ENCODE measurements at places on chromosomes 5 and 9.

- H3K27ac ChIP-seq: no peak overlapping the region
- peak; percentile 35 for DNase-seq
- H3K4me3 ChIP-seq: no peak overlapping the region
- no peaks in the 10 kb centered on the region for H3K36me3 ChIP-seq
- H3K4me1 ChIP-seq: no peaks in the 10 kb centered on the region
These were observed 47.9 kb downstream of the COL5A1 start for GRCh38 chr9:134689321-134690181.

DNA sequence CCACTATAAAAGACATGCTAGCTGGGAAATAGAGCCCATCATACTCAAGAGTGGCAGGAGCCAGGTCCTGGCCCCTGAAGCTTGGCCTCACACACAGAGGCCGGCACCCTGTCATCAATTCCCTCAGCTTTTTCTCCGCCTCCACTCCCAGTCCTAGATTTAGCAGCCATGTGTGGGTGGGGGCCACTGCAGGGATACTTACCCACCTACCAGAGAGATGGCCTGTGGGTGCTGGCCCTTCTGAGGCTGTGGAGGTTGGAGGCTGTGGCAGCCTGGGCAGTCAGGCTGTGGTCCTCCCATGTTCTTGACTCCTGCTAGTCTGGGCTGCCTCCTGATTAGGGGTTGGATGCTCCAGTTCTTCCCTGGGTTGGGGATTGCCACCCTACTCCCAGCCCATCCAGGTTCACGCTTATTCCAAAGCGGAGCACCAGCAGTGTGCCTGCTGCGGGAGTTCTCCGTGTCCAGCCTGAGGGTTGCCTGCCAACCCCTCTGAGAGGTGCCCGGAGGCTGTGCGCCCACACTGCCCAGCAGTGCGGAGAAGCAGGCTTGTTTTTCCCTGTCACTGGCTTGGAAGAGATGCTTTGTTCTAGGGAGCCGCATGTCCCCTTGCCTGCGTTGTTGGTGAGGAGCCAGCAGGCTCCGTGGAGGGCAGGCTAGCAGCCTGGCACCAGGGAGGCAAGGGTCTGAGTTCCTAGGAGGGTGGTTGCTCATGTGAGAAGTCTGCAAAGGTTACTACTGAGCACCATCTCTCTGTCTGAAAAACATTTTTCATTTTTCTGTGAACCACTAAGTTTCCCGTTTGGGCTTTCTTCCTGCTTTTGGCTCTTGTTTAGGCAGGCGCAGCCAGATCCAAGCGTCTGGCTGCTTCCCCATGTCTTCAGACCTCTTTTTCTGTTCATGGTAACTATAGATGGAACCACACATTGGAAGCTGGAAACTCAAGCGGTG lies 7.5 kb downstream of the SLC22A5 start:
- H3K27me3 ChIP-seq: no peaks in the 10 kb centered on the region
- peaks cover 12% of the 10 kb centered on the region for H3K4me1 ChIP-seq
- DNase-seq: no peak
- no peak overlapping the region for H3K27ac ChIP-seq

DNA sequence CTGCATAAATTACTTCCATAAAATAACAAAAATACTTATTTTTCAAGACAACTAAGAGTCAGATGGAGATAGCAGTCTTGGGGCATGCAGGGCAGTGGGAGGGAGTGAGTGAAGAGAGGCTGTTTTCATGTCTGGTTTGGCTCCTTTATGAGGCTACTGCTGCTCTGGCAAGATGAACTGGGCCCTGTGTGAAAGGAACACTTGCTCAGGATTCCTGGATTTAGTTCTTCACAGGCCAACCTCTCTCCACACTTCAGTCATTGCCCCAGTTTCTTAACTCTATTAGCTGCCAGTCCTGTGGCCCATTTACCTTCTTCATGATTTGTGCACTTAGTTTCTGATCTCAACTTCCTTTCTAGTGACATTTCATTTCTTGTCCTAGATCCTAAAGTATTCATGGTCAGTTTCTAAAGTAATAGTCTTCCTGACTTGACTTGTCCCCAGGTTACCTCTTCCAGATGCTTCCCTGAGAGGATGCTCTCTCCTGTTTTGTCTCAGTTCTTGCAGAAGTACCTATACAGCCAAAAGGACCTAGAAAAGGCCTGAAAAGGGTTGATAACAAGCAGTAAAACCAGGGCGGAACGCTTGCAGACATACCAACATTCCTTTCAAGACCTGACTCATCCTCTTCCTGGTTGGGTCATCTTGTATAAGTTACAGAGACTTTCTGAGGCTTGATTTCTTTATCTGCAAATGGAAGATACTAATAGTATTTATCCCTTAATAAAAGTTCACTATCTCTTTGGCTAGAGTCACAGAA lies 77.0 kb upstream of the ZFAND5 start:
- peaks cover 12% of the 10 kb centered on the region for H3K27me3 ChIP-seq
- no peak for DNase-seq
- peaks cover 34% of the 10 kb centered on the region for H3K4me1 ChIP-seq
- peak overlapping the region; percentile 3 for H3K27ac ChIP-seq
- no peaks in the 10 kb centered on the region for H3K36me3 ChIP-seq

- H3K4me1 ChIP-seq: peaks cover 8% of the 10 kb centered on the region
- no peaks in the 10 kb centered on the region for H3K36me3 ChIP-seq
- no peak for DNase-seq
- no peak overlapping the region for H3K27ac ChIP-seq
- H3K4me3 ChIP-seq: no peak overlapping the region
- H3K27me3 ChIP-seq: no peaks in the 10 kb centered on the region
These were observed 47.9 kb upstream of the FKTN start for GRCh38 chr9:105510024-105510423.

DNA sequence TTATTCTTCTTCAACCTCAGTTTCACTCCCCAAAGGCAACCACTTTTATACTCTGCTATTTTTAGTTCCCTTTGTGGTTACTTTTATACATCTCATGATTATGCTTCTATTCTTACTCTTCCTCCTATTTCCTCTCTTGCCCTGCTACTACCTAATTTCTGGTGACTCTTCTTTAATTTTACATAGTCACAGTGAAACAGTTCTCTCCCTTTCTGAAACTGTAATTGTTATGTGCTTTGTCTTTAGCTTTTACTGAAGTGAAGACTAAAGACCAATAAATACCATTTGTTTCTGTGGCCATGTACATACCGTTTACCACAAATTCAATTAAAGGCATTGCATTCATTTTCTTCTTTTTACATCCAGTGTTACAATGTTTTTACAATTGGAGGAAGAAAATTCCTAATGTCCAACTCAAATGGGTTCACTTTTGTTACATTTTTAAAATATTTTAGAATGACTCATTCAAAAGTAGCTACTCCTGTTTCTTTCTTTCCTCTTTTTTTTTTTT lies 410.6 kb downstream of the PSAT1 start:
- no peak overlapping the region for H3K27ac ChIP-seq
- DNase-seq: no peak
- no peaks in the 10 kb centered on the region for H3K27me3 ChIP-seq

DNA sequence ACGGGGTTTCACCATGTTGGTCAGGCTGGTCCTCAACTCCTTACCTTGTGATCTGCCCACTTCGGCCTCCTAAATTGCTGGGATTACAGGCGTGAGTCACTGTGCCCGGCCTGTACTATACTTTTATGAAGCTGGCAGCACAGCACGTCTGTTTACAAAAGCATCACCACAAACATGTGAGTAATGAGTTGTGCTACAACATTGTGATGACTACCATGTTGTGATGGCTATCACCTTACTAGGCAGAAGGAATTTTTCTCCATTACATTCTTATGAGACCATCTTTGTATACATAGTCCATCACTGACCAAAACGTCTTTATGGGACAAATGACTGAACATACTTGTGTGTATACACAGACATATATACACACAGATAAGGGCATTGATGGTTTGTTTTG lies 1019.0 kb downstream of the CDH18 start:
- H3K27me3 ChIP-seq: no peaks in the 10 kb centered on the region
- H3K4me3 ChIP-seq: no peak overlapping the region
- H3K27ac ChIP-seq: no peak overlapping the region
- H3K36me3 ChIP-seq: no peaks in the 10 kb centered on the region
- no peak for DNase-seq

DNA sequence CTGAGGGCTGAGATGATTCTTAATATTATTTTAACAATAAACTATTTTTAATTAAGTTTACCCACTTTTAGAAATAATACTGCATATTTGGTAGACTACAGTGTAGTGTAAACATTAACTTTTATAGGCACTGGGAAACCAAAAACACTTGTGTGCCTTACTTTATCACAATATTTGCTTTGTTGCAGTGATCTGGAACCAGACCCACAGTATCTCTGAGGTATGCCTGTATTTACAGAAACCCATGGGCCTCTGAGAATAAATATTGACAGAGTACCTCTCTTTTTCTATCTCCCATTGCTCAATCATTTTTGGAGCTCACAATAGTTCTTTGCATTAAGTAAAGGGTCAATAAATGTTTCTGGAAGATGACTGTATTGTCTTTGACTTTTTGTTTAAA lies 73.3 kb downstream of the SLCO4C1 start:
- H3K4me3 ChIP-seq: no peak overlapping the region
- DNase-seq: no peak
- no peaks in the 10 kb centered on the region for H3K4me1 ChIP-seq
- peaks cover 6% of the 10 kb centered on the region for H3K27me3 ChIP-seq
- H3K27ac ChIP-seq: no peak overlapping the region
- H3K36me3 ChIP-seq: no peaks in the 10 kb centered on the region

DNA sequence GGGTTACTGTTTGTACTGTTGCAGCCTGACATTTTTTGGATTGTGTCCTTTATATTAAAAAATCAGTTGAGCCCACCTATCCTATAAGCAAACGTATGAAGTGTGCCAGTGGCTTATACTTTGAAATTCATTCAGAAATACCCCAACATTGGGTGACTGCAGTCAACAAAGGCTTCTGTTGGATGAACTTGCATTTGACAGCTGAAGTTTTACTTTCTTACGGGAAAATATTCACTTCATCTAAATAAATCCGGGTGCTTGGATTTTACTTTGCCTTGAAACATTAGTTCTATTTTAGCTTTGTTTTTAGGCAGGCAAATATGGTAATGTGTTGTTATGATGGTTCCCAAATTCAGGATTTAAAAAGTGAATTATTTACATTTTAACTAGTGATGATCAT lies 21.7 kb downstream of the EXOSC2 start:
- no peaks in the 10 kb centered on the region for H3K36me3 ChIP-seq
- H3K27ac ChIP-seq: no peak overlapping the region
- no peak for DNase-seq
- H3K4me3 ChIP-seq: peak overlapping the region; percentile 99

DNA sequence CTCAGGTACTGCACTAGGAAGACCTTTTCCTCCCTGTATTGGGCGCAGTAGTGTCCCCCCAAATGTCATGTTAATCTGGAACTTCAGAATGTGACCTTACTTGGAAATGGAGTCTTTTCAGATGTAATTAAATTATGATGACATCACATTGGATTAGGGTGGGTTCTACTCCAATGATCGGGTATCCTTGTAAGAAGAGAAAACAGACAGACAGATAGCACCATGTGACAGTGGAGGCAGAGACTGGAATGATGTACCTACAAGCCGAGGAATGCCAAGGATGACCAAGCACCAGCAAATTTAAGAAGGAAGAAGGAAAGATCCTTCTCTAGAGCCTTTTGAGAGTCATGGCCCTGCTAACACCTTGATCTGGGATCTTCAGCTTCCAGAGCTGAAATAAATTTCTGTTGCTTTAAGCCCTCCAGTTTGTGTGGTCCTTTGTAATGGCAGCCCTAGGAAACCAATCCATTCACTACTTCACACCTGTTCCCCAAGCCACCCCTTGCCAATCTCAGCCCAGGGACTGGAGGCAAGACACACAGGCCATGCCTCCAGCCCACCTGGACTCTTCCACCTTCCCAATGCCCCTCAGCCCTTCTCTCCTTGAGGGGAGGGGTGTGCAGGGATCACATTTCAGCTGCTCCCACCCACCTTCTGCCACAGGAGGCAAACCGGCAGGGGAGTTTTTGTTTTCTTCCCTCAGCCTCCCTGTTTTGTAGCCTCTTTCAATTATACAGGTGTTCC lies 1.6 kb downstream of the CCNJL start:
- no peak overlapping the region for H3K27ac ChIP-seq
- H3K27me3 ChIP-seq: peaks cover 57% of the 10 kb centered on the region
- no peak for DNase-seq
- H3K4me1 ChIP-seq: peaks cover 7% of the 10 kb centered on the region
- no peak overlapping the region for H3K4me3 ChIP-seq

All from activated T-cell treated with anti-CD3 and anti-CD28 coated beads, Interleukin-2, amount 50 U/mL, for 72 hours (primary cell).